ENCODE measurements at places on chromosomes 7 and 10. TPM values are rescaled to one million over a fixed set of nuclear protein-coding genes. Genes with fewer than 3 reads are reported as not detected.

The FAM24A gene
- not detected for total RNA-seq

The IDI2 gene
- not detected for total RNA-seq

DNA sequence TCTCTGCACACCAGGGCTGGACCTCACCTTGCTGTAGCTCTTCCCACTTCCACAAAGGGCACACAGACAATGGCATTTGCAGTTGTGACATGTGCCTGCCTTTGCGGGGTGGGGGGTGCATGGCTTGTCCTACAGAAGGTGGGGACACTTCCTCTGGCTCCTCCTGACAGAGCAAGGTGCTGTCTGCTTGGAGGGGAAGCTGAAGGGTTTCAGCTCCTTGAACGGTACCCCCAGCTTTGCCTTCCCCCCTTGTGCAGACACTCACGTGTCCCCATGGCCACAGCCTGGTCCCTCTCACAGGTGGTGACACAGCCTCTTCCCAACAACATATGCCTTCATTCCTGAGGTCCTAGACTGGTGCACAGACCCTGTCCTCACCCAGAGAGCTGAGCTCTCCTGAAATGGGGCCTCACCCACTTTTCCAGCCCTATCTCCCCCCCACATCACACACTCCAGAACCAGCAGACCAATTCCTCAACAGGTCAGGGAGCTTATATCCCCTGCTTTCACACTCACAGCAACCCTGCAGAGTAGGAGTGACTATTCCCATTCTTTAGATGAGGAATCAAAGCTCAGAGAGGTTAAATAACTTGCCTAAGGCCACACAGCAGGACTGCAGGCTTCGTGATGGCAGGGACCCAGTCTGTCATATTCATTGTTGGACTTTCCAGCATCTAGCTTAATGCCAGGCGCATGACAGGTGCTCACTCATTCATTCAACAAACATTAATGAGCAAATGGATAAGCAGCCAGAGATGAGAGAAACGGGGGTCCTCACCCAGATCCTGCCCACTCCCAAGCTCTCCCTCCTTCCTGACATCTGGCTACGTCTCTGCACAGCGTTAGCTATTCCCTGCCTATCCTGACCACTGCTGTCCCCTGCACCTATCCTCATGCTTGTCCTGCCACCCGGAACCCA is 44.4 kb downstream of the PARP12 start:
- no peak for DNase-seq

DNA sequence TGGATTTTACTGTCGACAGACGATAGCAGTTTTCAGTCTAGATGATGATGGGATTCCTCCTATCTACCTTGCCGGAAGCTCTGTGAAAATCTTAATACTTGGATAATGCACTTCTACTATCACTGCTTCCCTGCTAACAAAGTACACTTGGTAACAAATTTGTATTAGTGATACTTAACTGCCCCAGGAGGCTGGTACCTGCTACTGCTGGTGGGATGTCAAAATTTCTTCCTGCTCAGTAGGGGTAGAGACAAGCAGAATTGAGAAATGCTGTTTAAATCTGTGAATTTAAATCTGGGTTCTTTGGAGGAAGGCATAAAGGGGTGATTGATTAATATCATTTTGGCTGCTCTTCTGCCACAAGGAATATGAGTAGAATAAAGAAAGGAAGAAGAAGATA is 99.8 kb upstream of the STRIP2 start:
- no peak for DNase-seq

The STRIP2 gene
- total RNA-seq = 2.1 TPM

DNA sequence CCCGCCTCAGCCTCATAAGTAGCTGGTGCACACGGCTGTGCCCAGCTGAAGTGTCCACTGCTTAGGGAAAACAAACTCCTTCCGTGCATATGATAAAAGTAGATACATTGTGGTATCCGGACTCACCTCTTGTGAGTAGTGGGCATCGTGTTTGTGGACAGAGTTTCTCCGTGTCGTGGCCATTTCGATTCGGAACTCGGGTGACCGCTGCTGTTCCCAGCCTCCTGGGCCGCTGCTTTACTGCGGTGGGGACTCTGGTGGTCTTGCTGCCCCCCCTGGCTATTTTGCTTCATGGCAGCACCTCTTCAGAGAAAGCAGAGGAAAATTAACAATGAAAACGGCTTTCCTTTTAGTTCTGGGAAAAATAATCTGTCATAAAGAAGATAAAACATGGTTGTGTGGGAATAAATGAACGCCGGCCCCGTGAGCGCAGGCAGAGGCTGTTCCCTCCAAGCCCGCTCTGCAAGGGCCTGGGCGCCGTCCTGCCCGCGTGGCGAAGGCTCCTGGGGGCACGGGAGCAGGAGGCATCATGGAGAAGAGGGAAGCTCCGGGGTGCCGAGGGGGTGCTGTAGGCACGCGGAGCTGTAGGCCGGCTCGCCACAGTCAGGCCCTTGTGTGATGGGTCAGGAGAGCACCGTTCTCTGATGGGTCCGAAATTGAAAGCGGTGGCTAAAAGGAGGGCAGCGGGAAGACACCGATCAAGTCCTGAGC is 107.4 kb downstream of the ACTR3B start:
- no peak for DNase-seq

DNA sequence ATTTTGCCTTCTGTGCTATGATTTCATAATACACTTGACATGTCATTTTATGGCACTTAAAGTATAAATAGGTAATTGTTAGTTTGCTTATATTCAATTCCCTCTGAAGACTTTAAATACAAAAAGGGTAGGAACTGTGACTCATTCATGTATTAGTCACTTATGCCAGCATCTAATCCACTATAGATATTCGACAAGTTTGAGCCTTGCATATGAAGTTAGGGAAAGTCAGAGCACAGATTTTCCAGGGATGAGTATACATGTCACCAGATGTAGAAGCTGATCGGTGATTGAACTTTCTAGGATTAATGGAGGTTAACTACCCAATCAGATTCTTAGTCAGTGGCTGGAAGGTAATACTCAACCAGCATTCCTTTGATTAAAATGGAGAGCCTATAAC is 1321.5 kb downstream of the XPNPEP1 start:
- no peak for DNase-seq

- DNase-seq = no peak
Observed at GRCh38 chr7:130918129-130919052, 184.4 kb upstream of the KLF14 start.

- DNase-seq = no peak
Observed at GRCh38 chr10:1147810-1148209, 91.6 kb downstream of the WDR37 start.

DNA sequence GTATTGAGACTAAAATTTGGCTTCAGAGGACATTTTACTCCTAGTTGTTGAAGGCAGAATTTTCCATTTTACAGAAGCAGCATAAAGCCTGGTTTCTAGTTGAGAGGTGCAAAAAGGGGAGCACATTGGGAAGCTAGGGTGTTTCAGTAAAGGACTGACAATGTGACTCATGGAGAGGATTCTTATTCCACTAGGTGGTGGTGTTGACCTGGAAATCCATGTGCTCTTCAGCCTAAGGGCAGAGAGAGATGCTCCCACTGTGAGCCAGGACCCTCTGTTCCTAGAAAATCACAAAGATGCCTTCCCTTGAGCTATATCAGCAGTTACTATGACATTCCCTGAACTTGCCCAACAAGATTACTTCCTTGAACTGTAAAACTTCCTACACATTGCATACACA is 687.8 kb downstream of the IPMK start:
- DNase-seq = no peak
